ENCODE measurements at places on chromosomes 1 and 21. TPM values are rescaled to one million over a fixed set of nuclear protein-coding genes. Genes with fewer than 3 reads are reported as not detected.

- H3K4me1 ChIP-seq: no peaks in the 10 kb centered on the region
- H3K4me3 ChIP-seq: no peak overlapping the region
- DNase-seq: no peak
- no peaks in the 10 kb centered on the region for H3K36me3 ChIP-seq
These were observed 55.9 kb downstream of the ARHGEF16 start for GRCh38 chr1:3510136-3510955.

GRCh38 chr1:87572891-87573290 is 244.2 kb downstream of the LMO4 start:
- no peaks in the 10 kb centered on the region for H3K27me3 ChIP-seq
- no peak for DNase-seq
- no peak overlapping the region for H3K27ac ChIP-seq
- H3K4me3 ChIP-seq: no peak overlapping the region
- no peaks in the 10 kb centered on the region for H3K4me1 ChIP-seq
- H3K36me3 ChIP-seq: no peaks in the 10 kb centered on the region

- no peaks in the 10 kb centered on the region for H3K27me3 ChIP-seq
- H3K36me3 ChIP-seq: no peaks in the 10 kb centered on the region
- no peak for DNase-seq
- no peaks in the 10 kb centered on the region for H3K4me1 ChIP-seq
- H3K4me3 ChIP-seq: no peak overlapping the region
- H3K27ac ChIP-seq: no peak overlapping the region
These were observed 563.4 kb upstream of the PLXNA2 start for GRCh38 chr1:208807446-208808127.

DNA sequence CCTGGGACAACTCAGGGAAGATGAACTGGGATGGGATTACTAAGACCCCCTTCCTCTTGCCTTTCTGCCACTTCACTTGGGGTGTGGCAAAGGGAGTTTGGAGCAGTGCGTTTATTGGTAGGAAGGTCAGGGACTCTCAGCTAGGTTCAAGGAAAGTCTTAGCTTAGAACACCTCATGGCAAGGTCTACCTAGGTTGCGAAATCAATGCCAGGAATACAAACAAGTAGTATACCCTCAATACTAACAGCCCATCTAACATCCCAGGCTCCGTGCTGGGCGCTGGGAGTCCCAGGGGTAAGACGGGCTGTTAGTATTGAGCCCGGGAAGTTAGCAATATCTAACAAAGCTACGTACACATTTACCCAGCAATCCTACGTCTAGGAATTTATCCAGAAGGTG is 4.7 kb downstream of the ATP2B4 start:
- no peaks in the 10 kb centered on the region for H3K27me3 ChIP-seq
- no peak for DNase-seq
- H3K36me3 ChIP-seq: no peaks in the 10 kb centered on the region
- H3K4me3 ChIP-seq: no peak overlapping the region
- H3K27ac ChIP-seq: no peak overlapping the region
- H3K4me1 ChIP-seq: peaks cover 8% of the 10 kb centered on the region

DNA sequence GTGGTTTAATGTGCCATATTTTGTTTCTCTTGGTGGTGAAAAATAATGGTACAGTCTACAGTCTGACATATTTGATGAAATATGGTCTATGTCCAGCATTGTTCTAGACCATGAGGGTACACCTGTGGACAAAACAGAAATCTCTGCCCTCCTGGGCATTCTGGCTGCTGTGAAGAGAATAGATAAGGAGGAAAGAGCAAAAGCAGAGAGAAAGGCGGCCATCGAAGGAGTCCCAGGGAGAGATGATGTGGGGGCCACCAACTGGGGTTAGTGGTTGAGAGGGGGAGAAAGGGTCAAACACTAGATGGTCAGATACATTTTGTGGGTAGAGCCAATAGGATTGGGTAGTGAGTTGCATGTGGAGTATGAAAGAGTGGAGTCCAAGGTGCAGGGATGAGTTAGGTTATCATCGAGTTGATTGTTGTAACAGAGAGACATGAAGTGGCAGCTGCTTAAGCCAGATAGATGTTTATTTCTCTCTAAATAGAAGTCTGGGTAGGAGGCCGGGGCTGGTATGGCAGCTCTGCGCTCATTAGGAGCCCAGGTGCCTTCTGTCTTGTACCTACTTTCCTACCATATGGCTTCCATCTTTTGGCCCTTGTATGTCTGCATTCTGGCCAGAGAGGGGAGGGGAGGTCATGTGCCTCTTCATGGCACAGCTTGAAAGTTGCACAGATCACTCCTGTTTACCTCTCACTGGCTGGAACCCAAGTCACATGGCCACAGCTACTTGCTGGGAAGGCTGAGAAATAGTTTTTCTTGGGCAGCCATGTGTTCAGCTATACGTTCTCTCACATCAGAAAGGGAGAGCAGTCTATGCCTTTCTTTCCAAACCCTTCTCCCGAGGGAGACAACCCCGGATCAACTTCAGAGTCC is 13.0 kb downstream of the UBE4B start:
- H3K27ac ChIP-seq: no peak overlapping the region
- H3K4me3 ChIP-seq: no peak overlapping the region
- no peaks in the 10 kb centered on the region for H3K36me3 ChIP-seq
- no peaks in the 10 kb centered on the region for H3K27me3 ChIP-seq

DNA sequence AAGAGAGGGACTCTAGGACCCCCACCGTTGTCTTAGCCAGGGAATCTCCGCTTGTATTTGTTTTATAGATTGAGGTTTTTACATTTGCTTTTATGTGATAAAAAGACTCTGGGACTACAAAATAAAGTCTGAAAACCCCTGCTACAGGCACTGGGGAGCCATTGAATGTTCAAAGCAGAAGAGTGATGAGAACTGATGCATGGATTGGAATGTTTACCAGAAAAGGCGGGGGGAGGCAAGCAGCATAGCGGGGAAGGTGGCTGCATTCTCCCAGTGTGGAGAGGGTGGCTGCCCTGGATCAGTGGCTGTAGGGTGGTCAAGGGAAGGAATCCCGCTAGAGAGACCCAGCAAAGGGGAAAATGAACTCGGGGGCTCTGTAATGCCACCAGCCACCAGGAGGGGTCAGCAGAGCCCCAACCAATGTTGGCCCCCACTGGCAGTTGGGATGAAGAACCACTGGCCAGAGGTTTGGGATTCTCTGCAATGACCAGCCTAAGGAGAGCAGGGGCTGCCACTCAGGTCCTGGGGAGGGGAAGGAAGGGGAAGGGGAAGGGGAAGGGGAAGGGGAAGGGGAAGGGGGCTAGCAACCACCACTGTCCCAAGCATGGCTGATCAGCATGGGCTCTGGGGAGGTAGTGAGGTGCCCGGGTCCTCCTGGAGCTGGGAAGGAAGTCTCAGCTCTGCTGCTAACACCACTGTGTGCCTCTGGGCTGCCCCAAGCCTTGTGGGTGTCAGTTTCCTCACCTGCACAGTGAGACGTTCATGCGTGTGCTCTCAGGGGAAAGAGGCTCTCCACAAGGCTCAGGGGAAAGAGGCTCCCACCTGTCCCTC is 19.2 kb upstream of the PEF1 start:
- no peaks in the 10 kb centered on the region for H3K4me1 ChIP-seq
- H3K27me3 ChIP-seq: no peaks in the 10 kb centered on the region
- no peaks in the 10 kb centered on the region for H3K36me3 ChIP-seq
- peak; percentile 80 for DNase-seq

DNA sequence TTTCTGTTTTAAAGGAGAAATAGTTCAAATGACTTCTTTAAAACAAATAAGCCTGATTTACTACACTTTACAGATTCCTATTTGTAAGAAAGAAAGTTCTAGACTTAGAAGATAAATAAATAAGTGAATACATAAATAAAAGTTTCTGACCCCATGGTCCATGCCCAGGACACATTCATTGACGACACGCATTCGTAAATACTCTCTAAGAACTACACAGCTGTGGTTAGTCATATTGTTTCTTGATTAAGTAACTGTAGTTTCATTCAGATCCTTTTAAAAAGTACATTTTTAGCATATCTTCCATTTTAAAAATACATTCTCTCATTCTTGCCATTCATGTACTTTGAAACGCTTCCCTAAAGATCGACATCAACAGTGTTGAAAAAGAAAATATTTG is 497.4 kb downstream of the SETD4 start:
- no peaks in the 10 kb centered on the region for H3K36me3 ChIP-seq
- no peak overlapping the region for H3K4me3 ChIP-seq
- no peak for DNase-seq
- H3K4me1 ChIP-seq: no peaks in the 10 kb centered on the region
- H3K27ac ChIP-seq: no peak overlapping the region

DNA sequence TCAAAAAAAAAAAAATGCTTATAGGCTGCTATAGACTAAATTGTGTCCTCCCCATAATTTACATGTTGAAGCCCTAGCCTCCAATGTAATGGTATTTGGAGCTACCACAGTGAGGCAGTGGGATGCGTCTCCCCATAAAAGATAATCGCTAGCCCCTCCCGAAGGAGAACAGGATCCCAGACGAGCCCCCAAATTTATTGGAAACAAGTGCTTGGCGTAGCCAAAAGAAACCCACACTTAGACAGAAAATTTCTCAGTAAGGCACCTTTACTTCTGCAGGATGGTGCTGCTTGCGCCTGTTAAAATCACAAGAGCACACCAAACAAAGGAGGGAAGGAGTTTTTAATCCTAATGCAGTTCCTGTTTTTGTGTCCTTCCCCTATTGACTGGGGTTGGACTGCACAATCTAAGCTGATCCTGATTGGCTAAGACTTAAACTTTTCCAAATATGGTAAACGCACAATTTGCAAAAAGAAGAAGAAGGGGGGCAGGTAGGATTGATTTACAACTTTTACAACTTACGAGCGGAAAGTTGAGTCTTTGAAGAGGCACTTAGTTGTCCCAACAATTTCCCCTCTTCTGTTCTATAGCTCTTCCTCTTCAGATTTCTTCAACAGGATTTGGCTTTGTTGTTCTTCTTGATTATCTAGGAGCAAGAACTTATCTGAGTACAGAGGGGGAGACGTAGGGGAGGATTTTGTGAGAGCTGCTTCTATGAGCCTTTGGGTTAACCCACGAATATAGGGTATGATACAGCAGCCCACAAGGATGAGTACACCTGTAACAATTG is 3.0 kb upstream of the IPP start:
- no peak overlapping the region for H3K4me3 ChIP-seq
- peaks cover 22% of the 10 kb centered on the region for H3K4me1 ChIP-seq
- no peak overlapping the region for H3K27ac ChIP-seq
- no peaks in the 10 kb centered on the region for H3K27me3 ChIP-seq

DNA sequence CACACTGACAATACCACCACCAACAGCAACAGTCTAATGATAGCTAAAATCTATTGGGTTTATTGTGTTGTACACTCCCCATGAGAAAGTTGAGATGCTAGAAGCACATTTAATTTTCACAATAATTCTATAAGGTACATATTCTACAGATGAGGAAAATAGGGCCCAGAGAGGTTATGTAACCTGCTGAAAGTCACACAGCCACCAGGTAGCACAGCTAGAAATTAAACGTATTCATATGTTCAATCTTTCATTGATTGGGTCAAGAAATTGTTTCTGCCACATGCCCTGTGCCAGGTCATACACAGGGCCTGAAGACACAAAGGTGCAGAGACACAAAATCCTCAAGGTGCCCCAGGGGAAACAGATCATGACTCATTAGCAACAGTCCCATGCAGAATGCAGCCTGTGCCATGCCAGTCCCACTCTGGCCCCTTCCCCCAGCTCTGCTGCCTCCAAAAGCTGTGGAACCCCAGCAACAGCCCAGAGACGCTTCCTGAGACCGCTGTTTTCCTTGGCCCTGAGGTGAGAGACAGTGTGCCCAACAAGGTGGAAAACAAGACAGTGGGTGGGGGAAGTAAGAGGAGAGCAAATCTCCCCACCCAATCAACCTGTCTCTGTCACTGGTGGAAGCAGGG is 32.1 kb downstream of the GJA4 start:
- H3K4me1 ChIP-seq: peaks cover 12% of the 10 kb centered on the region
- H3K4me3 ChIP-seq: no peak overlapping the region
- no peak overlapping the region for H3K27ac ChIP-seq

DNA sequence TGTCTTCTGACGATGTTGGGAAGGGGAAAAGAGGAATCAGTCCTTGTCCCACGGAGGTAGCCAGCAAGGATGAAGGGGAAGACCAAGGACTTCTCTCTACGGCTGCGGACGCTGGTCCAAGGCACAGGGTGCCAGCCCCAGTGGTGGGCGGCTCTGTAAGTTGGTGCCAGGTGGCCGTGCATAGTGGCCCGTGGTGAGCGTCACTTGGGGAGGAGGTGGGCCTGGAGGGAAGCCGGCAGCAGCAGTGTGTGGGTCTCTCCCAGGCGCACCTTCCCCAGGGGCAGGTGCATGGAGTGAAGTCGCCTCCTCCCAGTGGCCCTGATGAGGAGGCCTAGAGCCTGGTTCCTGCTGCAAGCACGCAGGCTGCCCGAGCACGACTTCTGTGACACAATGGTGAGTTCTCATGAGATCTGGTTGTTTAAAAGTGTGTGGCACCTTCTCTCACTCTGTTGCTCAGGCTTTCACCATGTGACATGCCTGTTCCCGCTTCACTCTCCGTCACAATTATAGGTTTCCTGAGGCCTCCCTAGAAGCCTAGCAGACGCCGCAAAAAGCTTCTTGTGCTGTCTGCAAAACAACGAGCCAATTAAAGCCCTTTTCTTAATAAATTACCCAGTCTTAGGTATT is 43.6 kb upstream of the TIAM1 start:
- no peaks in the 10 kb centered on the region for H3K27me3 ChIP-seq
- no peak overlapping the region for H3K4me3 ChIP-seq
- H3K36me3 ChIP-seq: no peaks in the 10 kb centered on the region
- no peak for DNase-seq
- no peak overlapping the region for H3K27ac ChIP-seq

DNA sequence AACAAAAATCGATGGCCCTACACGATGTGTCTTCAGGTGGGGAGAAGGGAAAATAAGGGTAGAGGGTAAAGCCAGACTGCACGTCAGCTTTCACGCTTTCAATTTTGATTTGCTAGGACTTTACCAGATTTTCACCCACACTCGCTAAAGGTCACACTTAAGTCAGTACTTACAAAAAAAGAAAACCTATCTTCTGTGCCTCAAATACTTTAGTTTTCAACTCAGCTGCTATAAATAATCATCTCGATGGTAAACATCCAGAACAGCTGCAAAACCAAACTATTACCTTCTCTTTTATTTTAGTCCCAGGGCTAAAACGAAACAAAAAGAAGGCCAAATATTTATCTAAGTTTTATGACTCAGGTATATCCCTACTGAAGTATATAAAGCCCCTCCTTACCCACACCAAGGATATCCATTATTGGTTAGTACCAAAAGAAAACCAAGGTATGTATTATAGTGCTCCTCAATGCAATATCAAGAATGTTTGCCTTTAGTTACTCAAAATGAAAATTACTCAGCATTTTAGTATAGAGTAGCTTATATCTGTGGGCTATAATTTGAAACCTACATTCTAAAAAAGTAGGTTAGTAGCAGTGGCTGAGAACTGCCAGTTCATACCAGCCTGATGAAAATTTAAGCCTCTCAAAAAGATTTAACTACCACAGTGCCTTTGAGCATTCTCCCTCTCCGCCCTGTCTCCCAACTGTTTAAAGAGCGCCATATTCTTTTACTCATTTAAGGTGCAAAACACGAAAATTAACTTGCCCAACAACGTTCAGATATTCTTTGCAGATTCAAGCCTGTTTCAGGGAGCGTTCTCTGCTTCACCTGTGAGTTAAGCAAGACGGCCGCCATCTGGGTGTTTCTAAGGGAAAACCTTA is 1.5 kb downstream of the CSDE1 start:
- peaks cover 13% of the 10 kb centered on the region for H3K36me3 ChIP-seq
- peak overlapping the region; percentile 99 for H3K4me3 ChIP-seq
- no peak for DNase-seq
- no peaks in the 10 kb centered on the region for H3K27me3 ChIP-seq

Gene ERG
- total RNA-seq: not detected

Gene RAP1GAP
- total RNA-seq: not detected

Gene OR2AK2
- total RNA-seq: 0.22 TPM

Gene DMBX1
- not detected for total RNA-seq

Gene SH2D1B
- not detected for total RNA-seq
